ENCODE measurements at places on chromosomes 7 and 10. TPM values are rescaled to one million over a fixed set of nuclear protein-coding genes. Genes with fewer than 3 reads are reported as not detected.

The AKR1C1 gene
- total RNA-seq = 0.83 TPM

GRCh38 chr7:24017519-24017918 lies 266.5 kb upstream of the NPY start:
- H3K27ac ChIP-seq = no peak overlapping the region
- H3K4me1 ChIP-seq = no peaks in the 10 kb centered on the region
- H3K36me3 ChIP-seq = no peaks in the 10 kb centered on the region
- H3K4me3 ChIP-seq = no peak overlapping the region

GRCh38 chr10:50299948-50300669 lies 48.8 kb upstream of the ASAH2 start:
- DNase-seq = no peak
- H3K36me3 ChIP-seq = peaks cover 3% of the 10 kb centered on the region
- H3K27me3 ChIP-seq = no peaks in the 10 kb centered on the region
- no peak overlapping the region for H3K4me3 ChIP-seq

- no peak overlapping the region for H3K4me3 ChIP-seq
- H3K4me1 ChIP-seq = peaks cover 22% of the 10 kb centered on the region
- H3K36me3 ChIP-seq = no peaks in the 10 kb centered on the region
- no peak for DNase-seq
Measured at GRCh38 chr10:3902809-3903410, 117.9 kb upstream of the KLF6 start.

- H3K36me3 ChIP-seq = no peaks in the 10 kb centered on the region
- H3K4me3 ChIP-seq = no peak overlapping the region
Measured at GRCh38 chr7:101575168-101575567, 53.9 kb downstream of the MYL10 start.

GRCh38 chr10:70362328-70362727 lies 20.1 kb downstream of the LRRC20 start:
- H3K27me3 ChIP-seq = no peaks in the 10 kb centered on the region
- H3K27ac ChIP-seq = peak overlapping the region; percentile 70
- peaks cover 24% of the 10 kb centered on the region for H3K4me1 ChIP-seq
- no peak overlapping the region for H3K4me3 ChIP-seq
- DNase-seq = no peak

DNA sequence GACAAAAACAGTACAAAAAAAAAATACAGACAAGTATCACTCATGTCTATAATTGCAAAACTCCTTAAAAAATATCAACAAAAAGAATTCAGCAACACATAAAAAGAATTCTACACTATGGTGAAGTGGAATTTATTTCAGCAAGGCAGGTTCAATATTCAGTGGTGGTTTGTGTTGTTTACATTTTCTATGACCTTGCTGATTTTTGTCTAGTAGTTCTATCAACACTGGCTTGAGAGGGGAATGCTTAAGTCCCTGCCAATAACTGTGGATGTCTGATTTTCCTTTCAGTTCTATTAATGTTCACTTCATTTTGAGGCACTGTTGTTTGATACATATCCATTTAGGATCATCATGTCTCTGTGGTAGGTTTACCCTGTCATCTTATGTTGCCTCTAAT lies 58.5 kb downstream of the CADPS2 start:
- H3K27me3 ChIP-seq = no peaks in the 10 kb centered on the region
- no peak overlapping the region for H3K27ac ChIP-seq
- DNase-seq = no peak
- no peak overlapping the region for H3K4me3 ChIP-seq
- H3K36me3 ChIP-seq = no peaks in the 10 kb centered on the region
- H3K4me1 ChIP-seq = no peaks in the 10 kb centered on the region

All from activated CD8-positive, alpha-beta T cell treated with anti-CD3 and anti-CD28 coated beads, Interleukin-2, amount 10 ng/mL, durations not matched to agents 7 days and 5 days (primary cell).